Type B pancreatic cell (in vitro differentiated cells): ENCODE measurements at places on chromosomes 2 and 18. TPM values are rescaled to one million over a fixed set of nuclear protein-coding genes. Genes with fewer than 3 reads are reported as not detected.
A peak's percentile ranks its signal among the peaks of the same experiment; 100 is the strongest.

C2orf80 gene
- total RNA-seq, result not detected in 2 replicates

CYB5A gene
- total RNA-seq, result 74.9 and 101 TPM in 2 replicates

KLHL30 gene
- total RNA-seq, result 0.07 TPM in 1 of 2 replicates, not detected in the other

ATP6V1B1 gene
- total RNA-seq, result 6.3 and 8.6 TPM in 2 replicates

TBR1 gene
- 1.1 TPM in 1 of 2 replicates, not detected in the other for total RNA-seq

TUBA4B gene
- not detected in 2 replicates for total RNA-seq

DSG4 gene
- total RNA-seq, result 0.07 and 0.17 TPM in 2 replicates

GRCh38 chr2:138115666-138116065 is 151.4 kb downstream of the HNMT start:
- no peaks in the 10 kb centered on the region for H3K36me3 ChIP-seq
- H3K27me3 ChIP-seq, result no peaks in the 10 kb centered on the region
- no peak overlapping the region for H3K4me3 ChIP-seq
- no peak for DNase-seq
- no peak overlapping the region for H3K27ac ChIP-seq

DNA sequence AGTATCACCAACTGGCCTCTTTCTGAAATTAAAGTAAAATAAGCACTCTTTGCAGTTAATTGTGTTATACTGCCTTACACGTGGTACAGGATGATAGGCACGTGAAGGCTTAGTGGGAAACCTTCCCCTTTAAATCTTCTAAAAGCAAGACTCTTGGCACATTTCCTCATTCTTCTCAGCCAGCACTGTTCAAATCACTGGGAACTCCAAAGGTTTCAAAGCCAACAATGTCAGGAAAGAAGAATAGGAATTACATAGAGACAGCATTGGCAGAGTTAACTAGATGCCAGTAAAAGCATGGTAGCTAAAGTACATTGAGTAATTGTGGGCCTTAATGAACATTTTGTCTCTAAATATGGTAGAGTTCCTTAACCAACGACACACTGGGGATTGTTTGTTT is 96.4 kb downstream of the DTNA start:
- H3K36me3 ChIP-seq, result no peaks in the 10 kb centered on the region
- no peaks in the 10 kb centered on the region for H3K27me3 ChIP-seq
- no peak for DNase-seq
- no peaks in the 10 kb centered on the region for H3K4me1 ChIP-seq
- no peak overlapping the region for H3K4me3 ChIP-seq

GRCh38 chr2:26922405-26923188 is 47.8 kb upstream of the MAPRE3 start:
- H3K27me3 ChIP-seq, result no peaks in the 10 kb centered on the region
- H3K4me3 ChIP-seq, result no peak overlapping the region
- H3K4me1 ChIP-seq, result peaks cover 18% of the 10 kb centered on the region
- no peak for DNase-seq
- no peak overlapping the region for H3K27ac ChIP-seq

DNA sequence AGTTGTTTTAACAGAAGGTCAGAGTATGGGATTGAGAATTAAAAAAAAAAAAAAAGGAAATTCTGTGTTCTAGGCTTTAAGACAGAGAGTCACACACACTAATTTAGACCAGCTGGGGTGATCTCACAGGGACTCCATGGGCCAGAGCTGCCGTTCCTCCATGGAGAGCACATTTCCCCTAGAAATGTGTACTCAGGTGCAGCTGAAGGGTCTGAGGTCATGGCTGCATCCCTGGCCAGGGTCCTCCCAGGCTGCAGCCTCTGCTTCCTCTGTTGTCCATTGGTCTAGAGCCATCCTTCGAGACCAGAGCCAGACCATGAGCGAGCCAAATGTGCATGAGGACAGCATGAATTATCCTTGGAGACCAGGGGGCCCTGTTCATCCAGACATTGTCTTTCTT is 190.1 kb upstream of the TNP1 start:
- no peak for DNase-seq
- peaks cover 48% of the 10 kb centered on the region for H3K4me1 ChIP-seq
- no peak overlapping the region for H3K27ac ChIP-seq

- H3K36me3 ChIP-seq, result no peaks in the 10 kb centered on the region
- H3K27me3 ChIP-seq, result peaks cover 3% of the 10 kb centered on the region
- DNase-seq, result no peak
Measured at GRCh38 chr2:151096235-151096634, 165.4 kb downstream of the RBM43 start.

DNA sequence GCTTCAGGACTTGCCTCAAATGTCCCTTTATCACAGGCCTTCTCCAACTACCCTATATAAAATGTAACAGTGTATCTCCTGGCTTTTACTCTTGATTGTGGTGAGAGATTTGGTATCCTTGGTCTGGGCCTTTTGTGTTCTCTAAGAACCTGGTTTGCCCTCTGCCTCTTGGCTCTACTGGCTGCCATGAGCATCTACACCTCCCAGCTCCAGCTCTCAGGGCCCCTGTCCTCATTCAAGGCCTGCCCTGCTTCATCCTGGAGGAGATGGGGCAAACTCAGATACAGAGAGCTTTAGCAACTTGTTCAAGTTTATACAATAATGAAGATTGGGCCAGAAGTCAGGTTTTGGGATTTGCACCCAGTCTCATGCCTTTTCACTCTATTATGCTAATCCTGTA is 45.0 kb downstream of the QPCT start:
- no peak for DNase-seq
- no peak overlapping the region for H3K4me3 ChIP-seq
- no peaks in the 10 kb centered on the region for H3K36me3 ChIP-seq
- no peak overlapping the region for H3K27ac ChIP-seq

GRCh38 chr2:213846856-213847255 is 562.6 kb downstream of the SPAG16 start:
- H3K27me3 ChIP-seq, result no peaks in the 10 kb centered on the region
- DNase-seq, result no peak
- no peak overlapping the region for H3K27ac ChIP-seq
- H3K4me1 ChIP-seq, result no peaks in the 10 kb centered on the region
- no peak overlapping the region for H3K4me3 ChIP-seq
- H3K36me3 ChIP-seq, result no peaks in the 10 kb centered on the region

DNA sequence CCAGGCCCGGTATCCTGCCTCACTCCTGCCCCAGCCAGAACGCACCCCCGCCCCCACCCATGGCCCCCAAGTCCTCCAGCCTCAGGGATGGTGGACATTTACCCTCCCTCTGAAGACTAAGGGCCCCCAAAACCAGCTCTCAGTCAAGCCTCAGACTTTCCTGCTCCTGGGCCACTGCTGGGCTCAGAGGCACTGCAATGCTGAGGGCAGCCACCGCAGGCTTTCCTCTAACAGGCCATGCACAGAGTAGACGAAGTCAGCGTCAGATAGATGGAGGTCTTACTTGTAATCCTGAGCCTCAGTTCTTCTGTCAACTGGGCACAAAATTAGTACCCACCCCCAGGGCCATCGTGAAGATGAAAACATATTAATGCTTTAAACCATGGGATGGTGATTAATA is 92.6 kb downstream of the TTC32 start:
- no peak overlapping the region for H3K27ac ChIP-seq
- DNase-seq, result peak; percentile 49
- H3K27me3 ChIP-seq, result peaks cover 11% of the 10 kb centered on the region
- no peaks in the 10 kb centered on the region for H3K4me1 ChIP-seq

DNA sequence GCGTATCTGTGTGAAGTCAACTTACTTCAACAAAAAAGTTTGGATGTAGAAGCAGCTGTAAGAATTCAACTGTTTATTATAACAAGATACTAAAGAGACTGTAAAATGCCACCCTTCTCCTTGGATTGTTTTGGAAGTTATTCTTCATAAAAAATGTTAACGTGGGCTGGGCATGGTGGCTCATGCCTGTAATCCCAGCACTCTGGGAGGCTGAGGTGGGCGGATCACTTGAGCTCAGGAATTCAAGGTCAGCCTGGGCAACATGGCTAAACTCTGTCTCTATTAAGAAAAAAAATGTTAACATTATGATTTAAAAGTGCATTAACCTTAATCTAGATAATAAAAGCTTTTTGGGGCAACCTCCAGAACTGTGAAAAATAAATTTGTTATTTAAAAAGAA is 7.7 kb downstream of the CIAO1 start:
- no peak overlapping the region for H3K27ac ChIP-seq
- no peaks in the 10 kb centered on the region for H3K27me3 ChIP-seq
- DNase-seq, result no peak
- H3K4me3 ChIP-seq, result no peak overlapping the region
- peaks cover 23% of the 10 kb centered on the region for H3K36me3 ChIP-seq

DNA sequence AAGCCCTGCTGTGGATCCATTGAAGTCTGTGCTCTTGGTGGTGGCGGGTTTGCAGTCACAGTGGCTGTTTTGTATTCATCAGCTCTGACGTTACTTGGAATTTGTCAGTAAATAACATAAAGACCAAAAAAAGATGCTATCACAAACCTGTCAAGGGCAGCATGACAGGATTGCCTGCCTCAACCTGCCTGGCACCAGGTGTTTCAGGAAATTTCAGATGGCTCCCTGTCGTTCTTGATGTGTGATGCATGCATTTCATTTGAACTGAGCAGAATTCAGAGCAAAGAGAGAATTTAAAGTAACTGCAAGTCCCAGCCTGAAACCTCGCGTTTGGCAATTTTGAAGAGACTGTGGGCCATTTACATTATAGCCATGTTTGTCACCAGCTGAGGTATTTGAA is 50.3 kb upstream of the EPC2 start:
- peaks cover under 1% of the 10 kb centered on the region for H3K27me3 ChIP-seq
- no peak for DNase-seq
- H3K4me1 ChIP-seq, result no peaks in the 10 kb centered on the region
- peak overlapping the region; percentile 62 for H3K27ac ChIP-seq
- H3K4me3 ChIP-seq, result no peak overlapping the region

DNA sequence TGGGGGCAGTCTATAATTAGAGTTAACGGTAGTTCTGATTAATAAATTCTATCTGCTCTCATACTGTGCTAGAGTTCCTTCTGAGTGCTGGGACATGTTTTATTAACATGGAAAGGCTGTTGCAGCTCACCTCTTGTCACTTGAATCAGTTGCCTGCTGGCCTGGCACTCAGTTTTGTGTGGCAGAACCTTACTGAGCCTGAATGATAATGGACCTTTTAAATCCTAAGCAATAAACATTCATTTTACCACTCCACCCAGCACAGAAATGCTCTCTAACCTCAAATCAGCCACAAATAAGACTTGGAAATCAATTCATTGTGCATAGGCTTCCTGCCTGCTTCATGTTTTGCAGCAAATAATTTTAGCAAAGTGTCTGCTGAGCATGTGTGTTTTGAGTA is 115.0 kb upstream of the RBMS1 start:
- no peak for DNase-seq
- H3K36me3 ChIP-seq, result no peaks in the 10 kb centered on the region
- peaks cover 5% of the 10 kb centered on the region for H3K4me1 ChIP-seq
- no peaks in the 10 kb centered on the region for H3K27me3 ChIP-seq

- DNase-seq, result no peak
- H3K4me3 ChIP-seq, result peak overlapping the region; percentile 70
- no peaks in the 10 kb centered on the region for H3K36me3 ChIP-seq
- H3K27ac ChIP-seq, result peak overlapping the region; percentile 71
- H3K4me1 ChIP-seq, result peaks cover 60% of the 10 kb centered on the region
Measured at GRCh38 chr2:65660340-65660739, 227.9 kb upstream of the SPRED2 start.

GRCh38 chr2:82320296-82320695 is 2015.7 kb upstream of the LRRTM1 start:
- no peak overlapping the region for H3K4me3 ChIP-seq
- no peak for DNase-seq
- H3K4me1 ChIP-seq, result peaks cover 6% of the 10 kb centered on the region
- no peaks in the 10 kb centered on the region for H3K36me3 ChIP-seq

DNA sequence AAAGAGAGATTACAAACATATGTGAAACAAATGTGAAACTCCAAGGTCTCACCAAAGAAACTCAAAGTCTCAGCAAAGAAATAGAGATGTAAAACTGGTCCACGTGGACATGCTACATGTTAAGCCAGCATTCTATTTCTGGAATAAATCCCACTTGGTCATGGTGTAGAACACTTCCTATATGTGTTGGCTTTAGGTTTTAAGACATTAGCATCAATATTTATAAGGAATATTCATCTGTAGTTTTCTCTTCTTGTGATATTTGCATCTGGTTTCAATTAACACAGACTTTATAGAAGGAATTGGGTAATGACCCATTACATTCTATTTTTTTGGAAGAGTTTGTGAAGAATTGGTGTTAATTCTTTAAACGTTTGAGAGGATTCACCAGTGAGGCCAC is 133.1 kb downstream of the COPS8 start:
- H3K4me1 ChIP-seq, result peaks cover 18% of the 10 kb centered on the region
- no peak overlapping the region for H3K4me3 ChIP-seq
- no peaks in the 10 kb centered on the region for H3K27me3 ChIP-seq
- H3K27ac ChIP-seq, result peak overlapping the region; percentile 13
- no peak for DNase-seq
- no peaks in the 10 kb centered on the region for H3K36me3 ChIP-seq
